ENCODE measurements at places on chromosomes 12 and 14. TPM values are rescaled to one million over a fixed set of nuclear protein-coding genes. Genes with fewer than 3 reads are reported as not detected.

The THTPA gene
- total RNA-seq, result 19.9 TPM

The BEST3 gene
- 0.45 TPM for total RNA-seq

The STRN3 gene
- total RNA-seq, result 34.6 TPM

- ATAC-seq, result peak; percentile 12
Measured at GRCh38 chr12:130878193-130879185, 6.6 kb downstream of the RAN start.

The SLC6A15 gene
- total RNA-seq, result 3.8 TPM

GRCh38 chr14:88323523-88324199 is 592 bp upstream of the KCNK10 start:
- ATAC-seq, result peak; percentile 13

- ATAC-seq, result no peak
Measured at GRCh38 chr14:71246539-71246938, 339.3 kb downstream of the PCNX1 start.

DNA sequence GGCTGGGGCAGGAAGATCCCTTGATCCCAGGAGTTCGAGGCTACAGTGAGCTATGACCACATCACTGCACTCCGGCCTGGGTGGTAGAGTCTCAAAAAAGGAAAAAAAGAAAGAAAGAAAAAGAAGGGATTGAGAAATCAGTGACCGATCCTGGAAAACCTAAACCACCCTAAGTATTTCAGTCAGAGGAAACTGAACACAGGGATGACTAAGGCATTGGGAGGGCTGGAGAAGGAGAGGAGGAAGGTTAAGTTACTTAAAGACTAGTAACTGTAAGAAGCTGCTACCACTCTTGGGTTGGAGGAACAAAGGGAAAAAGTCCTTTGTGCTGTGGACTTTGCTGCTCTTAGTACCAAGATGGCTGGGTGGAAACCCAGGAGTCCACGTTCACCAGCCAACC is 10.6 kb downstream of the HHIPL1 start:
- no peak for ATAC-seq

DNA sequence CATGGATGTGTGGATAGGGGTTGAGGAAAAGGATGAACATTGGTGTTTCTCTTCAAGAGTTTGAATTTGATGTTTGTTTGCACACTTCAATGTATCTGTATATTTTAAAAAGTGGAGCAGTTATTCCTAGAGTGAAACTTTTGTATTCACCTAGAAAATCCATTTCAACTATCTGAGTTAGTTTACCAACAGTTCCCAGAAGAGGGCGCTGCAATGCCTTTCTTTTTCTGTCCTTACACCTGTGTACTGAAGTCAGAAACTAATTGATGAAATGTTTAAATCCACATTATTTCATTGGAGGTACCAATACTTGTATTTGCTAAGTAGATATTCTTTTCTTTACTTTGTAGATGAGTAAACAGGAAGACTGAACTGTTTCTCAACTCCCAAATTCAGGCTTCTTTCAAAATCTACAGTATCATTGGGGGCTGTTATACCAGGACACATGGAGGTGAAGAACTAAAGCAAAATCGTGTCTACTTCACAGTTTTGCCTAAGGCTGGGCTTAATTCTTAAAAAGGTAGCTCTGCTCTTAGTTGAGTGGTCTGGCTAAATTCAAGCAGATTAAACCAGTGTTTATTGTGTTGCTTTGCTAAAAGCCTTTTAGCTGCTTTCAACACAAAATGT is 26.6 kb upstream of the KLRB1 start:
- ATAC-seq, result peak; percentile 22

The ABHD12B gene
- total RNA-seq, result 0.75 TPM

The SLC5A8 gene
- not detected for total RNA-seq

The ARHGDIB gene
- total RNA-seq, result 0.36 TPM

The GZMB gene
- total RNA-seq, result not detected

The RGS6 gene
- 1.4 TPM for total RNA-seq

The TSPAN8 gene
- total RNA-seq, result 0.11 TPM

GRCh38 chr12:100154474-100155247 is 12.0 kb upstream of the BLTP3B start:
- ATAC-seq, result no peak

The AQP6 gene
- 0.09 TPM for total RNA-seq

The GPR137C gene
- total RNA-seq, result 1.9 TPM

The ZDHHC22 gene
- total RNA-seq, result 10.0 TPM

The PLBD1 gene
- total RNA-seq, result 2.0 TPM

DNA sequence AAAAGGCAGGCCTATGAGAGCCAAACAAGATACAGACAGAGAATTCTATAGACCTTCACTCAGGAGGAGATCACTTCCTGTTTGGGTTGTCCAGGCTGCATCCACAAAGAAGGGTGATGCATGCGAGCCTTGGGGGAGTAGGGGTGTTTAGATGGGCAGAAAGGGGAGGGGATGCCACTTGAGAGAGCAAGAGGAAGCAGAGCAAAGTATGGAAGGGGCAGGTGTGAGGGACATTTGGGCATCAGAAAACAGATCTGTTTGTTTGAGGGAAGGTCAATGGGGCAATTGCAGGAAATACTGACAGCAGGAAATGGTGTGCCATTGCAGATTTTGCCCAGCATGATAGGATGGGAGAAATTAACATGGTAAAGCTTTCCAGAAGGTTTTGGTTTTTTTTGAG is 146.4 kb upstream of the FOXN3 start:
- ATAC-seq, result no peak

The ZNF385A gene
- total RNA-seq, result 3.8 TPM

The MYL6B gene
- 121 TPM for total RNA-seq

DNA sequence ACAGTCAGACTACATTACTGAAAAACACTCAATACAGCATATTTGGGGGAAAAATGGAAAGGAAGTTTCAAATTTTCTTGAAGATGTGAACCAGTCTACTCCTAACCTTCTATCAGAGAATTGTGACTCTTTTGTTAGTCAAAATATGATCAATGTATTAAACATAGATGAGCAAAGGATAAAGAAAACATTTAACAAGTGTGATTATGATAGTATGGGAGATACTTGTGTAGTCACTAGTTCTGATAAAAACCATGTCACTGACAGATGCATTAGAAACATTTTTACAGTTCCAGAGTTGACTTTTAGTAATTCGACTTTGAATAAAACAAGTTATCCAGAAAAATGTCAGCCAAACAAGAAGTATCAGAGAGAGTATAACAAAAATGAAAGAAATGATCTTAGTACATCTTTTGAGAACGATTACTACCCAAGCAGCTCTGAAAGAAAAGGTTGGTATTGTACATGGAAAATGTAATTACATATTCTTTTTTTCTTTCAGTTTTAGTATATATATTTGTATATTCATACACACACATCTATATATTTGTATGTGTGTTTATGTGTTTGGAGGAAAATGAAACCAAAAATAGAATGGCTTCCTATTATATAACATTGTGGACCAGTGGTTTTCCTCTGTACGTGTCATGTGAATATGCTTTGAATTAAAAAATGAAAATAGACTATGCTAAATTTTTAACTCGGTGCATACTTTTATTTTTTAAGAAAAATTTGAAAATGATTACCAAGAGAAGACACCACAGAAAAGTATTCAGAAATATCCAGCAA is 63.3 kb upstream of the ABCD2 start:
- ATAC-seq, result no peak

- no peak for ATAC-seq
Measured at GRCh38 chr14:104395276-104395675, 184.3 kb upstream of the C14orf180 start.

The SMCO3 gene
- total RNA-seq, result 0.42 TPM

The KRT2 gene
- not detected for total RNA-seq

GRCh38 chr14:24670594-24670993 is 36.6 kb upstream of the GZMB start:
- ATAC-seq, result no peak

DNA sequence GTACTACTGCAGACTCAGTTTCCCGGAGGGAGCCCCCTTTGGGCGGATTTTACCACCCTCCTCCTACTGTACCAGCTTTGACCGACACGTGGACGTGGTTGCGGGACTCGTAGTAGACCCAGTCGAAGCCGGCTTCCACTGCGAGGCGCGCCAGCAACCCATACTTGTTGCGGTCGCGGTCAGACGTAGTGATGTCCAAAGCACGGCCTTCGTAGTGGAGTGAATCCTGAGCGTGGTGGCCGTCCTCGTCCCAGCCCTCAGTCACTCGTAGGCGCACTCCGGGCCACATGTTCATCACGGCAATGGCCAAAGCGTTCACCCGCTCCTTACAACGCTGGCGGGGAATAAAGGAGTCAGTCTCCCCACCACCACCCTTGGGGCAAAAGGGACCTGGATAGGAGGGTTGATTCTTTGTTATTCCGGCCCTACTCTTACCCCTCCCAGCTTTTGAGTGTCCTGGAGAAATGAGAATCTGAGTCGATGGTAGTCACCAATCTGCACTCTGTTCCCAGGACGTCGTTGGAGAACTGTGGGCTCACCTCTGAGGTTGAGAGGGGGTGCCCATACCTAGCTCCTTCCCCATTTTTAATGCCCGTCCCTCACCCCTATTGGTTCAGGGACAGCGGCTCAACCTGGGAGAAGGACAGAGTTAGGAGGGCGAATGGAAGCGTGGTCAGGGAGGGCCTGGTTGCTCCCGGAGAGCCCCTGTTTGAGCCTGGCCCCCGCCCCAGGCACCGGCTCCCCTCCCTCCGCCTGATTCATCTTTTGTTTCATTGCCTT is 3.4 kb downstream of the DHH start:
- no peak for ATAC-seq

Measured in motor neuron (in vitro differentiated cells).